Mesenteric fat pad (tissue), 1 donor: ENCODE measurements at places on chromosomes 6 and 20. TPM values are rescaled to one million over a fixed set of nuclear protein-coding genes. Genes with fewer than 3 reads are reported as not detected.

The MCCD1 gene
- total RNA-seq, result not detected

The OPRM1 gene
- not detected for total RNA-seq

The DEFB124 gene
- total RNA-seq, result 1.7 TPM

The SLC22A3 gene
- 8.6 TPM for total RNA-seq

The MOG gene
- not detected for total RNA-seq

The SLC26A8 gene
- total RNA-seq, result 0.35 TPM

The UFL1 gene
- total RNA-seq, result 23.0 TPM

The C2 gene
- 60.8 TPM for total RNA-seq

The TCP11 gene
- total RNA-seq, result not detected

The LHFPL5 gene
- total RNA-seq, result not detected

The EYA2 gene
- 32.8 TPM for total RNA-seq

The VSX1 gene
- total RNA-seq, result not detected

The KIF25 gene
- total RNA-seq, result 0.93 TPM

The KHDC1L gene
- total RNA-seq, result not detected

The SLC44A4 gene
- total RNA-seq, result 0.51 TPM

The EDN3 gene
- not detected for total RNA-seq

The KCNK16 gene
- total RNA-seq, result not detected

The ANKEF1 gene
- total RNA-seq, result 4.9 TPM

The CRISP3 gene
- not detected for total RNA-seq

The LTB gene
- 1.4 TPM for total RNA-seq

The B3GAT2 gene
- total RNA-seq, result not detected

The FABP7 gene
- not detected for total RNA-seq

The SRMS gene
- not detected for total RNA-seq

The RNASET2 gene
- 50.6 TPM for total RNA-seq

The IRF4 gene
- total RNA-seq, result 6.3 TPM

The CCM2L gene
- total RNA-seq, result 10.4 TPM

The WFDC12 gene
- not detected for total RNA-seq

The SULF2 gene
- total RNA-seq, result 68.7 TPM

The GJA10 gene
- total RNA-seq, result not detected

The ROS1 gene
- not detected for total RNA-seq

The CDH26 gene
- 1.5 TPM for total RNA-seq

The PDE7B gene
- total RNA-seq, result 5.4 TPM

The ELOVL4 gene
- total RNA-seq, result 0.58 TPM

The TGM2 gene
- total RNA-seq, result 131 TPM

The PTGIS gene
- total RNA-seq, result 124 TPM

The OGFRL1 gene
- 40.5 TPM for total RNA-seq

The NDUFAF4 gene
- total RNA-seq, result 49.3 TPM

The GPX5 gene
- not detected for total RNA-seq

The SLC22A7 gene
- not detected for total RNA-seq
